ENCODE measurements at places on chromosomes 7 and 10. TPM values are rescaled to one million over a fixed set of nuclear protein-coding genes. Genes with fewer than 3 reads are reported as not detected.

Gene MUC3A
- 16.3 TPM for total RNA-seq

DNA sequence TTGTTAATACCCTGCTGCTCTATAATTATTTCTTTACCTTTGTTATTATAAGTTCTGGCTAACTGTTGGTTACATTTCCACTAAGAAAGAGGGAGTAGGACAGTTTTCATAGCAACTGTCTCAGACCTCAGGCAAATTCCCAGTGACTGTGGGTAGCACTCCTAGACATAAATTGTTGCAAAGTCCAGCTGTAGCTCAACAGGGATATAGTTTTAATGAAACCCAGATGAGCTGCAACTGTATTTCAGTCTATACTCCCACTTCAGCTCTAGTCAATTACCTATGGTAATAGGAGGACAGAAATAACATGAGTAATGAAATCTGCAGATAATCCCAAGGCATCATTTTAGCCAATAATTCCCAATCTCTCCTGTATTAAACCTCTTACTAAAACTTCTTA, 103.0 kb upstream of the SEMA3A start:
- no peaks in the 10 kb centered on the region for H3K27me3 ChIP-seq
- DNase-seq: no peak
- no peak overlapping the region for H3K27ac ChIP-seq
- no peak overlapping the region for H3K4me3 ChIP-seq

- peaks cover 21% of the 10 kb centered on the region for H3K4me1 ChIP-seq
- no peak overlapping the region for H3K4me3 ChIP-seq
- H3K27me3 ChIP-seq: no peaks in the 10 kb centered on the region
- H3K27ac ChIP-seq: no peak overlapping the region
- DNase-seq: no peak
Measured at GRCh38 chr7:91127959-91128358, 136.3 kb upstream of the FZD1 start.

GRCh38 chr7:79515358-79515757, 61.9 kb upstream of the MAGI2 start:
- H3K4me3 ChIP-seq: no peak overlapping the region
- H3K27me3 ChIP-seq: no peaks in the 10 kb centered on the region
- H3K4me1 ChIP-seq: peaks cover 10% of the 10 kb centered on the region
- no peaks in the 10 kb centered on the region for H3K36me3 ChIP-seq
- no peak for DNase-seq
- no peak overlapping the region for H3K27ac ChIP-seq

- H3K36me3 ChIP-seq: peaks cover 4% of the 10 kb centered on the region
- no peaks in the 10 kb centered on the region for H3K27me3 ChIP-seq
- no peaks in the 10 kb centered on the region for H3K4me1 ChIP-seq
- H3K27ac ChIP-seq: no peak overlapping the region
- H3K4me3 ChIP-seq: no peak overlapping the region
- no peak for DNase-seq
Measured at GRCh38 chr10:130351466-130352290, 215.5 kb downstream of the GLRX3 start.

GRCh38 chr7:90669492-90669891, 73.4 kb downstream of the CDK14 start:
- H3K27me3 ChIP-seq: no peaks in the 10 kb centered on the region
- no peak for DNase-seq
- no peaks in the 10 kb centered on the region for H3K36me3 ChIP-seq
- no peaks in the 10 kb centered on the region for H3K4me1 ChIP-seq

- H3K4me3 ChIP-seq: peak within 1 kb of the TSS; percentile 94
- DNase-seq: peak; percentile 82
- H3K36me3 ChIP-seq: no peaks in the 10 kb centered on the region
- peaks cover 52% of the 10 kb centered on the region for H3K4me1 ChIP-seq
Measured at GRCh38 chr10:73910764-73911552, at the start of gene PLAU. Gene PLAU (plus strand): TSS chr10:73911132. CDS start chr10:73911556, 424 bp downstream.

DNA sequence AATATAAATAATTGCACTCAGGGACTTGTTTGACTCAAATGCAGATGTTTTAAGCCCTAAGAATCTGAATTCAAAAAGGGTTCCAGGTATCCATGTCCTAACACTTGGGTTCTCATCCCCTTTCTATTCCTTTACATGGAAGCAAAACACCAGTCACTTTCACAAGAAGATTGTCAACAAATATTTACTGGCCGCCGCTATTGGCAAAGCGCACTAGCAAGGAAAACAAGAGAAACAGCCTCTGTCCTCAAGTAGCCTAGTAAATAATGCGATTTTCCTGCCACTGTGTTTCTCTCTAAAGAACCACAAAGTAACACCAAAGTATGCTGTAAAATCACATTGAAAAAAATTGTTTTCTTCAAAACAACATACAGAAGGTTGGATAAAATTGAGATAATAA, 66.7 kb upstream of the EZH2 start:
- H3K36me3 ChIP-seq: no peaks in the 10 kb centered on the region
- no peaks in the 10 kb centered on the region for H3K27me3 ChIP-seq
- H3K4me1 ChIP-seq: no peaks in the 10 kb centered on the region
- no peak overlapping the region for H3K4me3 ChIP-seq
- DNase-seq: no peak

DNA sequence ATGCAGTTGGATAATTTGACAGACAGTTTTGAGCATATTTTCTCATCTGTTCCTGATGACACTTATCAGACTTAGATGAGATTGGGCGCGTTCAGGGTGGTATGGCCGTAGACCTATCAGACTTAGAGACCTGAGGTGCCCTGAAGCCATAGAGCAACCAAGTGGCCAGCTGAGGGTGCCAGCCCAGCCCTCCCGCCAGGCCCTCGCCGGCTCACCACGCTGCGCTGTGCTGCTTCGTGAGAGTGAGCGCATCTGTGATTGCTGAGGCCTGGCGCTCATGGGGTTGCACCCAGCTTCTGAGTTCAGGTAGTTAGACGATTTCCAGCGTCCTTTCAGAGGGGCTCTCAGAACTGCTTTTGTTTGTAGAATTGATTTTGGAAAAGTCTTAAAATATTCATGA, 10.2 kb downstream of the FBH1 start:
- no peaks in the 10 kb centered on the region for H3K36me3 ChIP-seq
- H3K27ac ChIP-seq: no peak overlapping the region
- no peaks in the 10 kb centered on the region for H3K27me3 ChIP-seq
- no peak overlapping the region for H3K4me3 ChIP-seq

Gene TNS3
- total RNA-seq: 20.6 TPM

DNA sequence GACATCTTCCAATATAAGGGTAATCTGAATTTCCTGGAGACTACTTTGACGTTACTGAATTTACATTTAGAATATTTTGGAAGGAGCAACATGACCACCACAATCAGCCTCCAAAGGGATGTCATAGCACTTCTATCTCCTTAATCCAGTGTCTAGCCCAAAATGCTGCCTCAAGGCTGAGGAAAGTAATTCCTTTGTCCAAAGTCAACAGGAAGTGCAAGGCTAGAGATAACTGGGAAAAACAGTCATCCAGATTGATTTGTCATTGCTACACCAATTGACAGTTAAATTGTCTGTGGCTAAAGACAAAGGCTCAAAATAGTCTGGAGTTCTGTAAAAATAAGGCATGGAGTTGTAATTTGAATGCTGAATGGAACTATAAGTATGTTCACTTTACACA, 3.9 kb upstream of the TFPI2 start:
- H3K27me3 ChIP-seq: peaks cover 16% of the 10 kb centered on the region
- H3K27ac ChIP-seq: no peak overlapping the region
- no peaks in the 10 kb centered on the region for H3K4me1 ChIP-seq
- no peak for DNase-seq
- no peak overlapping the region for H3K4me3 ChIP-seq
- H3K36me3 ChIP-seq: no peaks in the 10 kb centered on the region

- no peaks in the 10 kb centered on the region for H3K36me3 ChIP-seq
- no peak overlapping the region for H3K4me3 ChIP-seq
- H3K27ac ChIP-seq: no peak overlapping the region
- no peak for DNase-seq
Measured at GRCh38 chr7:31343516-31344305, 3.2 kb upstream of the NEUROD6 start.

Gene CASP7
- total RNA-seq: 5.7 TPM

GRCh38 chr7:48259463-48260280, 88.4 kb downstream of the ABCA13 start:
- no peak for DNase-seq
- H3K36me3 ChIP-seq: no peaks in the 10 kb centered on the region
- no peak overlapping the region for H3K4me3 ChIP-seq
- H3K27ac ChIP-seq: no peak overlapping the region

GRCh38 chr7:64643566-64643965, 22.4 kb upstream of the ZNF107 start:
- no peak overlapping the region for H3K27ac ChIP-seq
- H3K4me1 ChIP-seq: no peaks in the 10 kb centered on the region
- no peaks in the 10 kb centered on the region for H3K36me3 ChIP-seq
- no peaks in the 10 kb centered on the region for H3K27me3 ChIP-seq
- no peak overlapping the region for H3K4me3 ChIP-seq
- no peak for DNase-seq

DNA sequence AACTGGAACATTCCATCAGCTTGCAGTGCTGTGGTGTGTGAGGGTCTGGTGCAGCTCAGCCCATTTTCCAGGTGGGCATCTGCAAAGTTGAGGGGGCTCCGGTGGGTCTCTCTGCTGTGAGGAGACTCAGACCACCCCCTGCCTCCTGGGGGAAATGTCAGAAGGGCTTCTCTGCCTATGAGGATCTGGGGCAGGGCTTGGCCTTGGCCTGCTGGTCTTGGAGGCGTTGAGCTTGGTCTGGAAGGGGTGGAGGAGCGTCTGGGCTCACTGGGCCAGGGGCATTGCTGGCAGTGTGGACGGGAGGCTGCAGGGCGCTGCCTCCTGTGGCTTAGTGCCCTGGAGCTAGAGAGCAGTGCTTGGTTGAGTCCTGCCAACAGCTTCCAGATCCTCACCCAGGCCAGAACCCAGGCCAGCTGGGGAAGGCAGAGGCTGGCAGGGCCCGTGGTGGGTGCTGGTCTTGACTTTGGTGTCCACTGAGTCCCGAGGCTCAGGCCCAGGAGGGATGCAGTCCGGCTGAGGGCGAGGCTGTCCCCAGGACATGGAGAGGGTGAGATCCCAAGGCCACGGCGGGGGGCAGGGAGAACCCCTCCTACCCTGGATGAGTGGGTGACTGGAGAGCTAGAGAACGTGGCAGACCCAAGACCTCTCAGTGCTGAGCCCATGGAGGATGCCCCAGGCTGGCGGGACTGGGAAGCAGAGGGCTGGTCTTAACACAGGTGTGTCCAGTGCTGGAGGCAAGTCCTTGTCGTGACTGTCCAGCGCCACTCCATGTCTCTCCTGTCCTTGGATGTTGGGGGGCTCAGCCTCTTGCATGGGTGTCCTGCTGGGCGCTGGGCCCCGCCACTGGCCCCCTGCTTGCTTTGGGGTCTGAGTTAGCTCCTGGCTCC, 2.8 kb downstream of the SPRN start:
- H3K27me3 ChIP-seq: peaks cover 21% of the 10 kb centered on the region
- no peak for DNase-seq
- no peaks in the 10 kb centered on the region for H3K36me3 ChIP-seq
- no peaks in the 10 kb centered on the region for H3K4me1 ChIP-seq
- no peak overlapping the region for H3K4me3 ChIP-seq

- H3K4me3 ChIP-seq: no peak overlapping the region
- H3K27me3 ChIP-seq: no peaks in the 10 kb centered on the region
- 0 out of 2 replicates have a peak, but pooled peaks cover 5% of the 10 kb centered on the region for H3K36me3 ChIP-seq
- DNase-seq: no peak
- H3K27ac ChIP-seq: no peak overlapping the region
Measured at GRCh38 chr10:132047575-132048293, 18.0 kb upstream of the JAKMIP3 start.

- H3K36me3 ChIP-seq: peaks cover 2% of the 10 kb centered on the region
- H3K4me3 ChIP-seq: no peak overlapping the region
- H3K4me1 ChIP-seq: peaks cover 13% of the 10 kb centered on the region
- no peak overlapping the region for H3K27ac ChIP-seq
Measured at GRCh38 chr7:35630024-35630972, 64.6 kb downstream of the HERPUD2 start.

GRCh38 chr10:8273749-8274148, 219.3 kb downstream of the GATA3 start:
- no peak overlapping the region for H3K4me3 ChIP-seq
- no peaks in the 10 kb centered on the region for H3K4me1 ChIP-seq
- DNase-seq: no peak
- H3K27ac ChIP-seq: no peak overlapping the region

Gene CYP2C8
- 4.1 TPM for total RNA-seq

DNA sequence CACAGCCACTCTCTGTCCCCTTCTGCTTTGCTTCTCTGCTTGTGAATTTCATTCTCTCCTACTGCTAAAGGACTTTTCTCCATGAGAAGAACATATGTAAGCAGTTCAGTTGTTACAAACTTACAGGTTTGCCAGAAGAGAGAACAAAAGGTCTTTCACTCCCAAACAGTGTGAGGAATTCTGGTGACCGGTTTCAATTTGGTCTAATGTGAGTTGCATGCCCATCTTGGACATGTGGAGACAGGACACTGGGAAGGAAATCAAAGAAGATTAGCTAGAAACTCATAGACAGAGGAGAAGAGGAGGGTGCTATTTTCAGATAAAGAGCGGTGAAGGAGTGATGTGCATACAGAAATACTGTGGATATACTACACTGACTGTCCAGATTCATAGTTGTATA, 209.5 kb upstream of the INHBA start:
- H3K27me3 ChIP-seq: no peaks in the 10 kb centered on the region
- H3K36me3 ChIP-seq: no peaks in the 10 kb centered on the region
- no peak overlapping the region for H3K4me3 ChIP-seq
- no peaks in the 10 kb centered on the region for H3K4me1 ChIP-seq
- no peak overlapping the region for H3K27ac ChIP-seq

Gene ST8SIA6
- total RNA-seq: 2.3 TPM

Gene NKX1-2
- 37.0 TPM for total RNA-seq

DNA sequence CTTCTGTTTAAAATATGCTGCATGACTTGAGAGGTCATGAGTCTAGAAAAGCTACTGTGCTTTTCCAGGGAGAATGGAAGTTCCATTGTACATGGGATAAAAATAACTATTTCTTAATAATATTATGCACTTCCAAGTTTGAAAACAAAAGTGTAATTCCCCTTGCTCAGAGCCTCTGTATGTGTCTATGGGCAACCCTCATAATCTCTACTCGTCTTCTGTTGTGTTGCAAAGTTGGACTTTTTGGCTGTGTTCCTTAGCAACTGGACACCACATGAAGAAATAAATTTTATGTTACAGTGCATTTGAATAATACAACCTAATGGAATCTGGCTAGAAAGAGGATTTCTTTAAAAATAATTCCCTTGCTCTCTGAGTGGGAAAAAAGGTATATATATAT, 242.6 kb downstream of the TWIST1 start:
- H3K27me3 ChIP-seq: no peaks in the 10 kb centered on the region
- H3K4me3 ChIP-seq: no peak overlapping the region
- H3K4me1 ChIP-seq: no peaks in the 10 kb centered on the region
- DNase-seq: no peak

- DNase-seq: no peak
- H3K4me3 ChIP-seq: no peak overlapping the region
- no peaks in the 10 kb centered on the region for H3K36me3 ChIP-seq
- H3K4me1 ChIP-seq: peaks cover 7% of the 10 kb centered on the region
- no peaks in the 10 kb centered on the region for H3K27me3 ChIP-seq
Measured at GRCh38 chr7:112942981-112943380, 143.6 kb downstream of the GPR85 start.

Gene IDI2
- total RNA-seq: not detected

- H3K27me3 ChIP-seq: no peaks in the 10 kb centered on the region
- peak; percentile 73 for DNase-seq
- no peak overlapping the region for H3K27ac ChIP-seq
- H3K4me1 ChIP-seq: no peaks in the 10 kb centered on the region
- no peak overlapping the region for H3K4me3 ChIP-seq
Measured at GRCh38 chr10:12214763-12215218, 18.8 kb downstream of the CDC123 start.

All from GM23338 (cell line).